ENCODE measurements at places on chromosomes 3 and 15.

GRCh38 chr15:44500555-44500954 lies 36.4 kb upstream of the EIF3J start:
- DNase-seq: no peak

- DNase-seq: no peak
Measured at GRCh38 chr3:133367956-133368355, 31.9 kb upstream of the BFSP2 start.

- DNase-seq: no peak
Measured at GRCh38 chr3:54928046-54928770, at the start of gene LRTM1. Gene LRTM1, minus strand, starts transcription at chr3:54928059. Its CDS starts 148 bp downstream, at chr3:54927911.

GRCh38 chr3:138947495-138948121 lies 591 bp downstream of the FOXL2NB start:
- no peak for DNase-seq

All from SK-N-MC (cell line).